ENCODE measurements at places on chromosomes 4 and X.

- no peak for DNase-seq
Observed at GRCh38 chr4:186782302-186782701, 58.6 kb upstream of the FAT1 start.

DNA sequence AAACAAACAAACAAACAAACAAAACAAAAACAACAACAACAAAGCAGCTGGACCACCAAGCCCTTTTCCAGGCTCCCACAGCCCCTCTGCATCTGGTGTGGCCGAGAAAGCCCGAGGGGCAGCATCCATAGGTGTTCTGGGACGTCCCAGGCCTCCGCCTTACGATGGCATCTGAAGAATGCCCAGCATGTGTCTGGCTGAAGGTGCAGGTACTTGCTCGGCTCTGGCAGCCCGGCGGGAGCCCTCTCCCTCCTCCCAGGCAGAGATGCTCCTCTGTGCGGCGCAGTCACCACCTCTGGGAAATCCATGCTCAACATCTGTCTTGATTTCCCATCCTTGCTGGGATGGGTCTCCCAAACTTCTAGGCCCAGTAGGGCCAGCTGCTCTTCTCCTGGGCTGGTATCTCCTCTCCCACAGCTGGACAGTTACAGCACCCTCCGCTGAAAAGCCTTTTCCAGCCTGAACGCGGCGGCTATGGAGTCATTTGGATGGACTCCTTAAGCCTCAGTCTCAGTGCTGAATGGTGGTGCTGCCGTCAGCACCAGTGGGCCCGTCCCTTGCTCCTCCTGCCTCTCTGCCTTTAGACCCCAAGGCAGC is 4.3 kb downstream of the PSAPL1 start:
- no peak for DNase-seq

DNA sequence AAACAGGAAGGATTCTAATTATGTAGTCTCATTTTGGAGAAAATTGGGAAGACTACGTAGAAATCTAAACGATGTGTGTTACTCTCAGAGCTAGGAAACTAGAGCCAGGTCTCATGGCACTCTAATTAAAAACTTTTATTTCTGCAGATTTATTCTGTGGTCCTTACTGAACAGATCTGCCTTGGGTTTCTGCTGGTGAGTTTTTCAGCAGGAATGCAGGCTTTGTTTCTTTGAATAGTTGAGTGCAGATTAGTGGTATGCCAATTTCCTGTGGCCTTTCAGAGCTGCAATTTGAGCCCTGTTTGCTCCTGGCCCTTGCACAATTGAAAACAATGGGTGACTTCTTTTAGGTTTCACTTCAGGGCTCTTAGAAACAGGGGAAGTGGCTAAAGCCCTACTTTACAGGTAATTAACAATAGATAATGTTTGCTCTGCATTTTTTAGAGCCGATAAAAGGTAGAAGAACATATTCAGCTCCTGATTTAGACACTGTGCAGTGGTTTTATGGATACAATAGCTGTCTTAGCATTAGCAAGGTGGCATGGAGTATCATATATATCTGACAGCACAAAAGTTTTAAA is 21.8 kb downstream of the SPRY1 start:
- peak; percentile 96 for DNase-seq

GRCh38 chr4:141081921-141082395 is 51.3 kb downstream of the RNF150 start:
- no peak for DNase-seq

DNA sequence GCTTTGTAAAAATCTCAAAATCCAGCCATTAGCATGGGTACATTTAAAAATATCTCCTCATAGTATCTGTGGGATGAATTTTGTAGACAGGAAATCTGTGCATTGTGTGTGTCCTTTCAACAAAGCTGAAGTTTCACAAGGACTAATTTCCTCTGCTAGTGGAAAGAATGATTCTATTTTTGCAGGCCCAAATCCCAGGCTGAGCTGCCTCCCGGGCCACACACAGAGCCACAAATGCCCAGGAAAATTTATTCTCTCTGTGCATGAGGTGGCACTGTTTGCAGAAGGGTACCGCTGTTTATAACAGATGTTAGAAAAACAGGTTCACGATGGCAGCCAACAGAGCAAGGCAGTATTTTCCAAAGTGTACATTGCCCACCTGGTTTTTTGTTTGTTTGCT is 11.0 kb upstream of the VCX3B start:
- DNase-seq: no peak

GRCh38 chr4:189613207-189613606 is 327.5 kb upstream of the FRG1 start:
- no peak for DNase-seq

- DNase-seq: no peak
Observed at GRCh38 chr4:70737006-70737405, 15.2 kb downstream of the RUFY3 start.

DNA sequence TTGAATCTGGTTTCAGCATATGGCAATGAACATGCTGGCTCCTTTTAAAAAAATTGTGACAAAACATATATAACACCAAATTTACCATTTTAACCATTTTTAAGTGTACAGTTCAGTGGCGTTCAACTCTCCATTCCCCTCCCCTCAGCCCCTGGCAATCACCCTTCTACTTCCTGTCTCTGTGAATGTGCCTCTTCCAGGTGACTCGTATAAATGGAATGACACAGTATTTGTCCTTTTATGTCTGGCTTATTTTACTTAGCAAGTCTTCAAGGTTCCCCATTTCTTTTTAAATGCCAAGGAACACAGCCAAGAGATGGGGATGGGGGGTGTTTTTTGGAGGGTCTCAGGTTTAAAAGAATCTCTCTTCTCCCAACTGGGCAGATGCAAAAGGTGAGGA is 35.4 kb upstream of the BCLAF3 start:
- peak; percentile 24 for DNase-seq

GRCh38 chr4:112290341-112290740 is 4.6 kb upstream of the TIFA start:
- DNase-seq: no peak

GRCh38 chr4:73258436-73258685 is 237 bp downstream of the ANKRD17 start:
- no peak for DNase-seq

All from fibroblast of pulmonary artery (primary cell).